ENCODE measurements at places on chromosomes 12 and 14. TPM values are rescaled to one million over a fixed set of nuclear protein-coding genes. Genes with fewer than 3 reads are reported as not detected.

- DNase-seq = no peak
These were observed 223.0 kb downstream of the DUSP6 start for GRCh38 chr12:89129167-89129870.

DNA sequence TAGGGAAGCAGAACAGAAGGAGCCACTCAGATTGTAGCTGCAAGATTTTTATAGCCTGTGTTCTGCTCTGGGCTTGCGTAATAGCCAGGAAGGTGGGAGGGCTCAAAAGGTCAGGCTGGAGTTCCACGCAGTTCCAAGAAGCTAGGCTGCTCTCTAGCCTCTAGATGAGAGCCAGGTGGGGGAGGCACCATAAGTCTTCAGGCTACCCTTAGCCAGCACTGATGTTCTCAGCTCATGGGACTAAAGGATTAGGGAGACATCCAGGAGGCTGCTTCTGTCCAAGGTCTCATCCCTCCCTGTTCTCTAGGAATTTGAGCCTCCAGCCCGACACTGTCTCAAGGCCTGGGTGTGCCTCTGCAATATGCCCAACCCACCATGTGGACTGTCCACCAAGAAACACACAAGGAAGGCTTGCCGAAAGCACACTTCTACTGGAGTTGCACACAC lies 1.7 kb downstream of the LMBR1L start:
- peak; percentile 76 for DNase-seq

GRCh38 chr12:54426690-54427089 lies 7.6 kb upstream of the ITGA5 start:
- no peak for DNase-seq

DNA sequence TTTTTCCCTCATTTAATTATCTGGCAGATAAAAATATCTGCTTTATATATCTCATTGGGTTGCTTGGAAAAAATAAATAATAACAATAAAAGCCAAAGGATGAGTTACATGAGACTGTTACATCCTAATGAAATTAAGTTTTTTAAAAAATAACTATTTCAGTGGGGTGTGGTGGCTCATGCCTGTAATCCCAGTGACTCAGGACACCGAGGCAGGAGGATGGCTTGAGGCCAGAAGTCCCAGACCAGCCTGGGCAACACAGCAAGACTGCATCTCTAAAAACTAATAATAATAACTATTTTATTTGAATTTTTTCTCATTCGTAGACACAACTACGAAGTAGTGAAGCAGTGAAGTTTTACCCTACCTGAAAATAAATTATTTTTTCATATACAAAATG lies 103.3 kb downstream of the BCAT1 start:
- DNase-seq = no peak

DNA sequence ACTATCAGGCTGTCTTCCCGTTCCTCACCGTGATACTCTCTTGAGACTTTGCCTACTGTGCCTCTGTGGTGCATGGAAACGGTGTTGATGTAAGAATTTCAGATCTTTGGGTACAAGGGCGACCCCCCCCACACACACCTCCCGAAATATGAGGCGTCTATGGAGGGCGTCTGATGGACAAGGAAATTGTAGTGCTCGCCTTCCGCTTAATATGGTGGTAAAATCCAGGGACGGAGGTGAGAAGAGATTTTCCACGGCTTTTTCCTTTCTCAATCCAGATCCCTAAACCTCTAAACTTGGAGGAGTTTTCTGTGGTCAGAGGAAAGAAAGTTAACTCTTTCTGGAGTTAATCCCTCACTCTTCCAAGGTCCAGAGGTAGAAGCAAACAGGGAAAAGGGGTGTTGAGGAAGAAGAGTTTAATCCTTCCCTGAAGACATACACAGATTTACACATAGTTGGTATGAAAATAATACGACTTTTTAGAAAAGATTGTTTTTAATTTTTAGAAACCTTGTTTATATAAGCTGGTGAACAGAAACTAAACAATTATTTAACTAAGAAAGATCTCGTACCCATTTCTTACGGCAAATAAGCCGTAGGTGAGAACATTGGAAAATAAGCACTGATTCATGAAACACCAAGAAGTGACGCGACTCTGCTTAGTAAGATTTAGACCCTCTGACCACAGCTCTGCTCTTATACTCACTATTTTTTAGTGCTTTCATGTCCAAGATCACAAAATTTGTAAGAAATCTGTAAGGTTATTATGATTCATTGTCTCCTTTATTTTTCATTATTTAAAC lies 23.1 kb upstream of the RNASE12 start:
- no peak for DNase-seq

GRCh38 chr12:119727600-119728443 lies 59.9 kb downstream of the PRKAB1 start:
- DNase-seq = no peak

GRCh38 chr12:53748072-53748840 lies 3.5 kb downstream of the CISTR start:
- no peak for DNase-seq

DNA sequence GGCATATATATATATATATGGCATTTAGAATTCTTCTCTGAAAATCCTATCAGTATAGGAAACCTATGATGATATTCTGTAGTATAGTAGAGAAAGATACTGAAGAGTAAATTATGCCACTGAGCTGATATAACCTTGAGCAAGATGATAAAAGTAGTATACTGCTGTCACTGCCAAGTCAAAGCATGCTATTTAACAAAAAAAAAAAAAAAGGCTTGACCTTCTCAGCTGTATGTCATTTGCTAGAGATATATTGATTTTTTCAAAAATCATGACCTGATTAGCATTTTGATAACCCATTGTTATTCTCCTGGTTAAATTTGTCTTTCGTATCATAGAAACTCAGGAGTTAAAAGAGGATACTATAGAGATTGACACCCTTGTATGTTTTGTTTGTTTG lies 299.4 kb downstream of the ADAMTS20 start:
- DNase-seq = no peak

- no peak for DNase-seq
These were observed 105.8 kb downstream of the BMP4 start for GRCh38 chr14:53850714-53851296.

DNA sequence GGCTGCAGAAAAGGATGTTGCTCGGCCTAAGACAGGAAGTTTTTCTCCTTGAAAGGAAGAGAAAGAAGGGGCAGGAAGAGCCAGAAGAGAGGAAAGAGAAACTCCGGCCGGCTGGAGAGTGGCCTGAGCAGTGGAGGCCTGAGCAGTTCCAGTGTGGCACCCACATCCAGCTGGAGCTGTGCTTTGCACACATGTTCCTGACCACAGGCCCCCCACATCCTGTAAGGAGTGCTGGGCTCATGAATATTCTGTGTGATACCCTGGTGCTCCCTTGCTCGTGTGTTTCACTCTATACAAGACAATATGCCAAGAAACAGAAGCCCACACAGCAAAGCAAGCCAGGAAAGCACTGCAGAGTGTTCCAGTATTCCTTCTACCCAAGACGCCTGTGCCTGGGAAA lies 27.1 kb downstream of the POLE start:
- no peak for DNase-seq

GRCh38 chr12:91990525-91990924 lies 155.1 kb downstream of the BTG1 start:
- no peak for DNase-seq

DNA sequence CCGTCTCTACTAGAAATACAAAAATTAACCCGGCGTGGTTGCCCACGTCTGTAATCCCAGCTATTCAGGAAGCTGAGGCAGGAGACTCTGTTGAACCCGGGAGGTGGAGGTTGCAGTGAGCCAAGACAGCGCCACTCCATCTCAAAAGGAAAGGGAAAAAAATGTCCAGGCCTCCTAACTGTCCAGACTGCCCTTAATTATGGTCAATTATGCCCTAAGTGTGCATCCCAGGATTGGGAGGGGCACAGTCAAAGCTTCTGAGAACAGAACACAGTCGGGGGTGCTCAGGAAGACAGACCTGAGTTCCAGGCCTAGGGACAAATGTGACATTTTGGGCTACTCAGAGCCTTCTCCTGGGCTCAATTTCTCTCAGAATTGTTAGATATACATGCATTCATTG lies 31.8 kb upstream of the SMUG1 start:
- no peak for DNase-seq

- DNase-seq = no peak
These were observed 2.5 kb downstream of the TAMALIN start for GRCh38 chr12:52009081-52009751.

- DNase-seq = no peak
These were observed 17.1 kb downstream of the CAND1 start for GRCh38 chr12:67286257-67286656.

DNA sequence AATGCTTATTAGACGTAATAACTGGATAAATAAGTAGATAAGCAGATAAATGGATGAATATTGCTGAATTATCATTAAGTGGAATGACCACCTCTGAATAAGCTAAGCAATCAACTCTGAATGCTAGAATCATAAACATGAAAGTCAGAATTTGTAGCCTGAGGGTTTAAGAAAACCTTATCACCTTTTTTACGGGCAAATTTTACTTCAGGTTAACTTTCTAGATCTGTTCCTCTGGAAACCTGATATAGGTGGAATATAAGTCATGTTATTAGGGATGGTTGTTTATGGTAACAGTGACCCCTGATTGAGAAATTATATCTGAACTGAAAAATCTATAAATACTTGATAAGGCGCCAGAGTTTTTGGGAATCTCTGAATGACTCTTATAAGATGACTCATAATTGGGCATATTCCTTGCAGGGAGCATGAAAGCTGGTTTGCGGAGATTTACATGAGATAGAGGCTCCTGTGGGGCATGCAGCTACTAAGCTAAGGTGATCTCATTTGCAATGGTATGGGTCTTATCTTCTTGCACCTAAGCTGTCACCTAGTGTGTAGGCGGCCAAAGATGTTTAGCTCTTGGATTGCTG lies 12.1 kb downstream of the SPX start:
- no peak for DNase-seq

- DNase-seq = peak; percentile 82
These were observed 932.3 kb downstream of the DIO2 start for GRCh38 chr14:79278798-79279644.

DNA sequence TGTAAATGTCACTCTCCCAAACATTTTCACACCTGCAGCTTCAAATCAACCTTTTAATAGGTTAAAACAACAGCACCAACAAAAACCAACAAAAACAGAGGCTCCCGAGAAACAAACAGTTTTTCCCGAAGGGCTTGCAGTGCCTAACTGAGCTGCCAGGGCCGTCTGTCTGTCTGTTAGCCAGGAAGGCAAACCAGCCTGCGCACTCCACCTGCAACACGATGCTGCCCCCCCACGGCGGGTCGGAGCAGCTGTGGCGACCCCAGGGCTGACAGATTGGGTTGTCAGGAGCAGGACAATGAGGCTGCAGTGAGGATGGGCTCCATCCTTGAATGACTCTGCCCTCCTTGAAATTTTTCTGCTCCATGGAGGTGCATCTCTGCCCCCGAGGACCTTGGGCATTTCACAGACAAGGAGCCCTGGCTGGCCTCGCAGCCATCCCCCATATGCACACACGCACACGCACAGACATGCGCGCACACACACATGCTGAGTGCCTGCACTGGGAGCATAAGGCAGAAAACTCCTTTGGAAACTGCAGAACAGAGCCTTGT lies 2.6 kb downstream of the RTL1 start:
- DNase-seq = peak; percentile 50

DNA sequence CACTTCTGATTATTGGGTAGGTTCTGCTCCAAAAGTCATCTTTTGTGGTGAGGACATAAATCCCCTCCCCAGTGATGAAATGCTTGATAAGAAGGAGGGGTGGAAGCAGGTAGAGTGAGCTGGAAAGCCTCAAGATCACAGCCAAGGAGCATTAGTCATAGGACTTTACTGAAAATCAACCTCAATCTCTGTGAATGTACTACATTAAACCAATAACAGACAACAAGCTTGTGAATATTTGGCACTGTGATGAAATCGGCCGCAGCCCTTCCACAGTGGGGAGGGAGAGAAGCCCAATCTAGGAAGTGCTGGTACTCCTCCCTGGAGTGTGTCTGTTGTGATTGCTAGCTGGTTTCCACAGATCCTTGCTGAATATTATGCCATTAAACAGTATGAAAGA lies 41.2 kb upstream of the PTCSC3 start:
- no peak for DNase-seq

- DNase-seq = no peak
These were observed 41.5 kb downstream of the ANO6 start for GRCh38 chr12:45257185-45257930.

- DNase-seq = no peak
These were observed 15.0 kb downstream of the ZFYVE21 start for GRCh38 chr14:103730490-103731035.

- peak; percentile 54 for DNase-seq
These were observed 7.4 kb downstream of the ASCL1 start for GRCh38 chr12:102964872-102965271.

The KRT71 gene
- total RNA-seq = not detected

The CPNE6 gene
- not detected for total RNA-seq

The SERPINA12 gene
- total RNA-seq = not detected

The CARMIL3 gene
- 4.1 TPM for total RNA-seq

The KRT6C gene
- total RNA-seq = not detected

The NOVA1 gene
- 6.8 TPM for total RNA-seq

The CLMN gene
- total RNA-seq = 82.5 TPM

All from transverse colon (tissue), 4 donors.